T-cell (primary cell): ENCODE measurements at places on chromosomes 11 and 22. TPM values are rescaled to one million over a fixed set of nuclear protein-coding genes. Genes with fewer than 3 reads are reported as not detected.
A peak's percentile ranks its signal among the peaks of the same experiment; 100 is the strongest.

DNA sequence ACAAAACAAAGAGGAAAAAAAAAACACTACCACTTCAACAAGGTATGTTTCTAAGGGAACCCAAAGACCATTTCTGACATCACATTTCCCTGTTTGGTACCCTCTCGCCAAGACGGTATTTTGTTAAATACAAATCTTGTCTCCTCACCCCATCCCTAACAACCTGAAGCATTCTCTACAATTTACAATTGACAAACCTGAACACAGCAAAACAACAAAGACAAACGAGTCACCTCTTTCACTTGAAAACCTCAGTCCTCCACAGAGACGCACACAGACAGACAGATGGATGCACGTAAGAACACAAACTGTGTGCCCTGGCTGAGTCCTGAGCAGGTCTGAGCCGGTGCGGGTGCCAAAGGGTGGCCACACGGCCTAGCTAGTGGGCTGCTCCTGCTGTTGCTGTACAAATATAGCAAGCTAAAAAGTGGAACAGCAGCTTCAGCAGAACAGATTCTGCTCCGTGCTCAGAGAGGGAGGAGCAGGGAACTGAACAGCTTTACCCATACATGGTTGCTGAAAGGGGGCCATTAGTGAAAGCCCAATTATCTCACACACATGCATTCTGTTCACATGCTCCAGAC is 28.5 kb downstream of the CELF1 start:
- peak overlapping the region; percentile 69 for H3K27ac ChIP-seq
- H3K36me3 ChIP-seq: peaks cover 3% of the 10 kb centered on the region
- H3K4me3 ChIP-seq: no peak overlapping the region
- DNase-seq: peak; percentile 9

DNA sequence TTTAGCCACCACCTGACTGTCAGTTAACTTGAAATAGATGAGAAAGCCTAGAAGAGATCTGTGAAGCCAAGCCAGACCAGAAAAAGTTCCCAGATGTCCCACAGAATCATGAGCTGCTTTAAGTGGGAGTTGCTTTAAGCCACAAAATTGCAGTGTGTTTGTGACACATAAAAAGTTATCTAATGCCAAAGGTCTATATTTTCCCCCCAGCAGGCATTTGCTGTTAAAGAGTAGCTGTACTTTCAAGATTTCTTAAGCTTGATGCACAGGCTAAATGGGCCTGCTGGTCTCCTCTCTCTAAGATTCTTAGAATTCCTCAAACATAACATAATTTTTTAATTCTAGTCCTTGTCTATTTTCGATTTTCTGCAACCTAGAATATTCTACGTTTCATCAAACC is 825.7 kb downstream of the FAM181B start:
- no peaks in the 10 kb centered on the region for H3K27me3 ChIP-seq
- H3K27ac ChIP-seq: no peak overlapping the region
- H3K4me3 ChIP-seq: no peak overlapping the region
- H3K36me3 ChIP-seq: no peaks in the 10 kb centered on the region
- no peaks in the 10 kb centered on the region for H3K4me1 ChIP-seq

DNA sequence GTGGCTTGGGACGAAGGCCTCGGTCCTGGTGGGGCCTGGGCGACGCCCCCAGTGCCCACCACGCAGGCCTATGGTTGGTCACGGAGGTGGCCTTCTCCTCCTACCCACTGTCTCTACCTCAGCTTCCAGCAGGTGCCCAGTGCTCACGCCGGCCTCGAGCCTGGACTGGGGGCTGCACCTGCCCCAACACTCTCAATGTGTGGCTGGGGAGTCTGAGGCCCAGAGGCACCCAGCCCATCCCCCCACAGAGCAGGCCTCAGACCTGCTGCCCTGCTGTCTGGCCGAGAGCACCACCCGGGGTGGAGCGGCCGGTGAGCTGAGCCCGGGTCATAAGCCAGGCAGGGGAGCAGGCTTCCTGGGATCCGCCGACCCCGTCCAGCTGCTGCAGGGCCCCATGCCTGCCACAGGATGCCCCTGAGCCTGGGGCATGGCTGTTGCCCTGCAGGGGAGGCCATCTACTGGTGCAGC is 28.6 kb upstream of the MUC5AC start:
- H3K27me3 ChIP-seq: peaks cover 39% of the 10 kb centered on the region
- no peaks in the 10 kb centered on the region for H3K4me1 ChIP-seq
- H3K27ac ChIP-seq: no peak overlapping the region
- H3K4me3 ChIP-seq: no peak overlapping the region
- no peaks in the 10 kb centered on the region for H3K36me3 ChIP-seq

DNA sequence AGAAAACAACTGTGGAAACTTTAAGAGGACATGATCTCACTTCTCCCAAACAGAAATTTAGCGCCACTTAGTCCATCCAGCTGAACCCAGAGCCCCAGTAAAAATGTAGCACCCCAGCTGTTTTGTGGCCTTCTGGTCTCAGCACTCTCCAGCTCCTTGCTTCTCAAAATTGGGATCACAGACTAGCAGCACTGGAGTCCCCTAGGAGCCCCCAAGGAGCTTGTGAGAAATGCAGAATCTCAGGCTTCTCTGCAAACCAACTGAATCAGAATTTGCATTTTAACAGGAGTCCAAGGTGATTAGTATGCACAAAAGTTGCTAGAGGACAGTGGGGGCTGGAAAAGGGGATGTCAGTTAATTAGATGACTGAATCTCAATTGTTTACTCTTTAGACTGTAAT is 89.8 kb upstream of the FIBIN start:
- H3K27me3 ChIP-seq: no peaks in the 10 kb centered on the region
- no peaks in the 10 kb centered on the region for H3K36me3 ChIP-seq
- DNase-seq: no peak

DNA sequence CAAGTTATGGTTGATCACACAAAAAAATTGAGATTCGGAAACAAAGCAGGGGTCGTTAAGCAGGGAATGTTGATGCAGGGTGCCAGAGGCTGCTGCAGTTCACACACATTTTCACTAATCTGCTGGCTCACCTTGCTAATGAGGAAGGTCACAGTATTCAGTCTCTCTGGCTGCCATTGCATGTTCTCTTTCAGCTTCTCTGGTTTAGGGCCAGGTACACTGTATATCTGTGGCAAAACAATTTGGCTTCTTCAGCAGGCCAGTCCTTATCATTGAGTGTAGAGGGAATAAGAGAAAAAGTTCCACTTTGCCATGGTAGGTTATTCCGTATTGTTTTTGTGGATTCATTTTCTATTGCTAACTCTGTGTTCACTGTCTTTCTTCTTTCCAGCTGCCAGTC is 283.7 kb upstream of the ANO3 start:
- no peaks in the 10 kb centered on the region for H3K36me3 ChIP-seq
- no peaks in the 10 kb centered on the region for H3K27me3 ChIP-seq
- H3K4me1 ChIP-seq: no peaks in the 10 kb centered on the region
- H3K4me3 ChIP-seq: no peak overlapping the region
- no peak overlapping the region for H3K27ac ChIP-seq
- no peak for DNase-seq

DNA sequence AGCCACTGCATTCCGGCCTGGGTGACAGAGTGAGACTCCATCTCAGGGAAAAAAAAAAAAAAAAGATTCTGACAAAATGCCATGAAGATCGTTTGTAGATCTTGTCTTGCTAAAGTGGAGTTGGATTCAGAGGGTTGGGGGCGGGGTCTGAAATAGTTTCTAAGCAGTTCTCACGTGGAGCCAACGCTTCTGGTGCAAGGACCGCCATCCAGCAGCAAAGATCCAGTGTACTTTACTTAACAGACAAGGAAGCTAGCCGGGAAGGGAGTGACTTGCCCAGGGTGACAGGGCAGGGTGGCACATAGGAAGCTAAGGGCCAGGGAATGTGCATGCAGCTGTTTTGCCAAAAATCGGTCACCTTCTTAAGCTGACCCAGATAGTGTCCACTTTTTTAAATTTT is 27.4 kb downstream of the APOL1 start:
- H3K27me3 ChIP-seq: no peaks in the 10 kb centered on the region
- H3K4me3 ChIP-seq: no peak overlapping the region
- DNase-seq: no peak
- peaks cover 17% of the 10 kb centered on the region for H3K36me3 ChIP-seq

GRCh38 chr22:30806391-30806861 is 111.8 kb downstream of the OSBP2 start:
- no peaks in the 10 kb centered on the region for H3K36me3 ChIP-seq
- H3K4me3 ChIP-seq: no peak overlapping the region
- H3K4me1 ChIP-seq: peaks cover 8% of the 10 kb centered on the region
- DNase-seq: no peak

GRCh38 chr22:18146389-18146753 is 3.6 kb upstream of the USP18 start:
- peaks cover 17% of the 10 kb centered on the region for H3K4me1 ChIP-seq
- no peak for DNase-seq
- H3K36me3 ChIP-seq: no peaks in the 10 kb centered on the region
- no peaks in the 10 kb centered on the region for H3K27me3 ChIP-seq

Gene PTPN5
- total RNA-seq: not detected

Gene SAA1
- 12.9 TPM for total RNA-seq

Gene PATE2
- total RNA-seq: not detected
